Right ventricle myocardium superior (tissue), 1 donor: ENCODE measurements at places on chromosomes 2 and 18. TPM values are rescaled to one million over a fixed set of nuclear protein-coding genes. Genes with fewer than 3 reads are reported as not detected.

GRCh38 chr2:241560162-241560882, 1.8 kb downstream of the BOK start:
- DNase-seq: no peak

DNA sequence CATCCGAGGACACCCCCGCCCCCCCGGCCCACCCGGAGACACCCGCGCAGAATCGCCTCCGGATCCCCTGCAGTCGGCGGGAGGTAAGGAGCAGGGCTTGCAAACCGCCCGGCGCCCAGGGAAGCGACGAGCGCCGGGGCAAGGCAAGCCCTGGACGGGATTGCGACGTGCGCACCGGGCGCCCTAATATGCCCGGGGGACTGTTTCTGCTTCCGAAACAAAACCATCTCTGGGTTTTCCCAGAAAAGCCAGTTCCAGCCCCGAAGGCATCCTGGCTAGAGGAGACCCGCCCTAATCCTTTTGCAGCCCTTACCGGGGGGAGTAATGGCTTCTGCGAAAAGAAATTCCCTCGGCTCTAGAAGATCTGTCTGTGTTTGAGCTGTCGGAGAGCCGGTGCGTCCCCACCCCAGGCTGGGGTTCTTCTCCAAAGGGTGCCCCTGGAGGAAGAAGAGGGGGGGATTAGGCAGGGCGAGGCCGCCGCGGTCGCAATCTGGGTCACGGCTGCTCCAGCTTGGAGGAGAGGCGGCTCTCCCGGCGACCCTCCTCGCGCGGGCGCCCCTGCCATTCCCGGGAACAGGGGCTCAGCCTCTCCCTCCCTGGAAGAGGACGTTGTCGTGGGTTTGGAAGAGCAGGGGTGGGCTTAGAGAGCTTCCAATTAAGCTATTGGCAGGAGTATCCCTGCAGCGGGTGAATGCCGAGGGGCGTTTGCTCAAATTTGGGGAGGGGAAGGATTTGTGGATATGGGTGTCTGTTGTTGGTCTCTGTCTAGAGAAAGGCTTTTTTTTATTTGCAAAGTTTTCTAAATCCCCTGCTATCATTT, 521 bp downstream of the MYCN start:
- no peak for DNase-seq

SLC14A1 gene
- 32.8 TPM for total RNA-seq

GNLY gene
- total RNA-seq: 1.7 TPM

GAL3ST2 gene
- total RNA-seq: not detected
